ENCODE measurements at places on chromosomes 6 and 20.

- peak; percentile 68 for DNase-seq
Measured at GRCh38 chr6:4864519-4864918, 88.3 kb downstream of the CDYL start.

- DNase-seq, result peak; percentile 4
Measured at GRCh38 chr6:17622144-17622543, 22.0 kb downstream of the FAM8A1 start.

DNA sequence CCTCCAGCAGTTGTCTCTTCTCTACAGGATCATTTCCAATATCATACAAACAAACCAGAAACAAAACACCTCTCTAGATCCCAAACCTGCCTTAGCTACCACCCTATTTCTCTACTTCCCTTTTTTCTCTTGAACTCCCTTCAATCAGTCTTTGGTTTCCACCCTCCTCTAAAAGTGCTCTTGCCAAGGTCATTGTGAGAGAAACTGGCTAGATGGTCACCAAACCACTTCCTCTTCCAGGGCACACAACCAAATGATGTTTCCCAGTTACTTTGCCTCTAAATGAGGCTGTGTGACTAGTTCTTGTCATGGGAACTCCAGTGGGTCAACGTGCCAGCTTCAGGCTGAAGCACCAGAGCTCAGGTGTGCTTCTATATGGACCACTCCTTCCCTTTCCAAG lies 85.8 kb upstream of the ARMC2 start:
- peak; percentile 73 for DNase-seq

GRCh38 chr6:15150207-15150606 lies 95.7 kb upstream of the JARID2 start:
- DNase-seq, result no peak

GRCh38 chr6:8831366-8832152 lies 396.2 kb upstream of the SLC35B3 start:
- no peak for DNase-seq

DNA sequence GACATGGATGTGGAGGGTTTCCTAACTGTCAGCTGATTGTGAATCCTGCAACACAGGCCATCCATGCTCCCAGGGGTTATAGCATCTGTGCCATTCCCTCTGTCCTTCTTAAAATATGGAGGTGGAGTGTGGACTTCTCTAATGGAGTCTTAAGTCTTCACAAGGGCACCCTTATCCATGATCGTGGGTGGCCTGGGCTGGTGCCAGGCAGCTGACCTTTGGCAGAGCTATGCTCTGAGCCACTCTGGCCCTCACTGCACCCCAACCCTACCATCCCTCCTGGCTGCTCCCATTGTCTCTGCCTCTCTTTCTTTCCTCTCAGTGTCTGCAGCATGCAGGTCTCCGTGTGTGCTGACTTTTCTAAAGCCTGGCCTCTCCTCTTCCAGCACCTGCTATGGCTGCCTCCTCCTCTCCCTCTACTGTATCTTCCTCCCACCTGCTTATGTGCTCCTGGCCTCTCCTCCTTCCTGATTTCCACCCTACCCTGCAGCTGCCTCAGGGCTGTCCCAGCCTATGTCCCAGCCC lies 11.2 kb upstream of the PCMTD2 start:
- no peak for DNase-seq

DNA sequence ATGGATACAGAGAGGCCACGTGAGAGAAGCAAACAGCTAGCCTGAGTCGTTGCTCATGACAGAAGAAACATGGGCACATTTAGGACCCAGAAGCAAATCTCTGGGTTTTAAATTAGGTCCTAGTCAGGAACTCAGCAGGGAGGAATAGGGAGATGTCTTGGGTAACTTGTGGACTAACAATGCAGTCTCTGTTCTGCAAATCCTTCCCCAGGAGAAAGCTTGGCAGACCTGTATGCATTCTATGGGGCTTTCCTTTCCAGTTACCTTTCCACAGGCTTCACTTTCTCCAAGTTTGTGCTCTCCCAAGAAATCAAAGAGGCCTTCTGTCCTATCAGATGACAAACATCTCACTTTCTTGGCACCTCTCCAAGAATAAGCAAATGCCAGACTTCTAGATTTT lies 47.2 kb upstream of the PLCB4 start:
- no peak for DNase-seq

DNA sequence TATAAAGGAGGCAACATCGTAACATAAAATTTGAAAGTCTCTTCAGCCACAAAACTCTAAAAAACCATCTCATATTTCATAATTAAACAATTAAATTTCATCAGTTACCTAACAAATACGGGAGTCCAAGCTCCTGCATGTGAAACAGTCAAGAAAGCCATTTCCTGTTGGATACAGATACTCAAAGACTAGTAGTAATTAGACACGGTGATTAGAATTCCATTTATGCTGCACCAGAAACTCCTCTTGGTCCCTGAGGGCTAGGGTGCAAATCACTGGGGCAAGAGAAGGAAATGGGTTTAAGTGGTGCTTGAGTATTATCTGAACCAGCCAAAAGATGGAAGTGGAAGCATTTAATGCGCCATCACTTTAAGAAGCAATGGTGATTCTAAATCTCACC lies 27.4 kb downstream of the TRAM2 start:
- DNase-seq, result no peak

DNA sequence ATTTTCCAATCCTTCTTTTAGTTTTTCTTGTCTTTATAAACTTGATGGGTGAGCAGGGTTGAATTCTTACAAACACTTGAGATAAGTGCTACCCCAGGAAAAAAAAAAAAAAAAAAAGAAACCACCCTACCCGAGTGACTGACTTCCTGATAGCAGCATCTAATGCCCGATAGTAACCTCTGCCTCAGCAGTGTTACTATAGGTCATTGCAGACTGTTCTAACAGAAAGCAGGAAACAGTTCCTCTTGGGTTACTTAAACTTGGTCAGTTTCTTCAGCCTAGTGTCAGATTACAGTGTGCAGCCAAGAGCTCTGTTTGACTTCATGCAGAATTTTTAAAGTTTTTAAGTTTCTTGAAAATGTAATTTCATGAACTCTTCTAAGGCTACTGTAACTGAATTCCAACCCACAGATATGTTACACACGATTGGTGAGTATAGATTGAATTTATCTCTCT lies 2.1 kb downstream of the MYLIP start:
- peak; percentile 95 for DNase-seq

DNA sequence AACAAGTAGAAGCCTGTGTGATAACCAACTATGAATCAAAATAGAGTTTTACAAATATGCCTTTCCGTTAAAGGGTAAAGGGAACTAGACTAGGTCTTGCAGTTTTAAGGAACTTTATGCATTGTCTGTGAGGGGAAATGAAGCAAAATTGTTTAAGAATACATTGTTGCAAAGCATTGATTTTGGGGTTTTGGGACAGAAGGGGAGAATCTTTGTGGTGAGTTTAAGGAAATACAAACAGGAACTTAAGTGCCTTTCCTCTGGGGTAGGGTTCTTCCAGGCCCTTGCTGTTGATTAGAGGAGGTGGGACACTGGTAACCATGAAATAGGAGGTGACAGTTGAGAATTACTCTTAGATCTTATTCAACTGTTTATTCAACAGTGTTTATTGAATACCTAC lies 4.7 kb downstream of the MAPK14 start:
- peak; percentile 95 for DNase-seq

GRCh38 chr6:12483712-12484111 lies 193.6 kb downstream of the EDN1 start:
- DNase-seq, result no peak

- DNase-seq, result no peak
Measured at GRCh38 chr6:116329156-116329555, 41.6 kb upstream of the DSE start.

DNA sequence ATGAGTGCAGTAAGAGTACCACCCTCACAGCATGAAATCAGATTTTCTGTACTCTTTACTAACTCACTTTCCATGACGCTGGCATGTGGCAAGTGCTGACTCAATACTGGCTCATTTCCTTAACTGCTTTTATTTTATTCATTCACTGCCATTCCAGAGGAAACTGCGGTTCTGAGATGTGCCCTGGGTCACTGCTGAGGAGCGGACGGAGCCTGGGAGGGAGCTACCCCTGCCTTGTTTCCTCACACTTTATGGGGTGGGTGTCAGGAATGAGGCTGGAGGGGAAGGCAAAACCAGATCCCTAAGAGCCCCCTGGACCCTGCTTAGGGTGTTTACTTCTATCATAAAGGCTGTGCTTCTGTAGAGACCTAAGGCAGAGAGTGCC lies 14.4 kb downstream of the NT5E start:
- peak; percentile 49 for DNase-seq

- no peak for DNase-seq
Measured at GRCh38 chr6:134261766-134262165, 56.1 kb downstream of the SGK1 start.

DNA sequence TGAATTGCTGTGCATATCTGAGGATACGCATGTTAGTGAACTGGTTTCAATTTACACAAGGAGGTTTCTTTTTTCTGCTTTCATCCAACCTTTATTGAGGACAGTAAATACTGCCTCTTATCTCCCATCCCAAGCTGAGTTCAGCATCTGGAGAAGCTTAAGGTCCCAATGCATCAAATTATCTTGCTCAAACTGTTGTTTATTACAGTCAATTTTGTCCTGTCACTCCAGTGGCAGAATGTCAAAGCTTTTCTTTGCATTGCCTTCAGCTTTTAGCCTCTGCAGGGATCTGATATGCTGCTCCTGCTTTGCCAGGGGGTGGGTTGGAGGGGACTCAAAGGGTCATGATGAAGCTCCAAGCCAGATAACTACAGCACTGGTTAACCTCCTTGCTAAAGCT lies 435.4 kb upstream of the SOX4 start:
- DNase-seq, result no peak

DNA sequence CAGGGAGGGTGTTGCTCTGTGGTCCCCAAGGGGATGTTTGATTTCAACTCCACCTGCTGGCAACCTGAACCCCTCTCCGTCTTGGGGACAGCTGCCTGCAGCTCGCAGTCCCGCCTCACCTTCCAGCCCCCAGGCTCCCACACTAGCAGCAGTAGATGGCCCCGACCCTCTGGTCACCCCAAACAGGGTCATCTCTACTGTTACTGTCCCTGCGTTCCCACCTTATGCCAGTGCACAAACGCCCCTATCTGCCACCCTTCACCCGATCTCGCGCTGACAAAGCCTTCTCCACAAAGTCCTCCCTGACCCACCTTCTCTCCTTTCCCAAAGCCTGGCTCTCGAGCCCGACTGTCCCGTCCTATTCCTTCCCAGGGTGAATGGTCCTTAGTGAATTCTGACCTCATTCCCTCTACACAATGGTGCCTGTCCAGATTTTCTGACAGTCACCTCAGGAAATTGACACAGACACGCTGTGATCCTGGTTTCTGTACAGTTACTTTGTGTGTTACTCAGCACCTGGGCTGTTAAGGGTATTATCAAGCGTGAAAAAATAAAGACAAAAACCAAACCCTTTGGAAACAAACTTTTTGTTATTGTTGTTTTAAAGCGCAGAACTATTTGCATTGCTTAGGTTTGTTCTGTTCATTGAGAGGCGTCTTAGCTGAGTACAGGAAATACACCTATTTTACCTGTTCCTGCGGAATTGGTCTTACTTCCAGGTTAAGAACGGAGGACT lies 728 bp downstream of the FUT9 start:
- no peak for DNase-seq

GRCh38 chr6:44036196-44036595 lies 91.1 kb downstream of the MRPL14 start:
- no peak for DNase-seq

DNA sequence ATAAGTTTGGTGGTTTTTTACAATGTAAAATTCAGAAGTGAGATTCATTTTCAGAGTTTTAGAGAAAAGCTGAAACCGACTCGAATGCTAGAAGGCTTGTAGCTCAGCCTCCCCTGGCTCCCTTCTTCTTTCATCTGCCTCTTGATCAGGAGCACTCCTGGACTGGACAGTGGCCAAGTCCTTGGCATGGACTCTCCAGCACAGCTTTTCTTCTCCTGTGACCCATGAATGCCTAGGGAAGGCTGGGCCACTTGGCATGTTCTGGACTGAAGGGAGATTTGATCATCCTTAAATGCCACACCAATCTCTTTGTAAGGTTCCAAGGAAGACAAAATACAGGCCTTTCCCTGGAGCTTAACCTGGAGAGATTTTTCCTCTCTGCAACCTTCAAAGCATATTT lies 384.0 kb upstream of the SASH1 start:
- no peak for DNase-seq

Measured in Kasumi-1 (cell line).